ENCODE measurements at places on chromosomes 4 and X.

- no peak for DNase-seq
Observed at GRCh38 chrX:114615765-114616164, 31.9 kb downstream of the HTR2C start.

GRCh38 chr4:88690355-88690754, 7.3 kb downstream of the NAP1L5 start:
- no peak for DNase-seq

- peak; percentile 47 for DNase-seq
Observed at GRCh38 chr4:102625232-102625930, 124.2 kb downstream of the NFKB1 start.

- DNase-seq: no peak
Observed at GRCh38 chr4:142952821-142953580, 106.9 kb upstream of the INPP4B start.

GRCh38 chr4:153483432-153484418, 17.6 kb downstream of the TMEM131L start:
- DNase-seq: no peak

GRCh38 chr4:609400-610050, 15.8 kb upstream of the PDE6B start:
- DNase-seq: no peak

GRCh38 chrX:358651-359143, 28.0 kb downstream of the PPP2R3B start:
- DNase-seq: no peak

DNA sequence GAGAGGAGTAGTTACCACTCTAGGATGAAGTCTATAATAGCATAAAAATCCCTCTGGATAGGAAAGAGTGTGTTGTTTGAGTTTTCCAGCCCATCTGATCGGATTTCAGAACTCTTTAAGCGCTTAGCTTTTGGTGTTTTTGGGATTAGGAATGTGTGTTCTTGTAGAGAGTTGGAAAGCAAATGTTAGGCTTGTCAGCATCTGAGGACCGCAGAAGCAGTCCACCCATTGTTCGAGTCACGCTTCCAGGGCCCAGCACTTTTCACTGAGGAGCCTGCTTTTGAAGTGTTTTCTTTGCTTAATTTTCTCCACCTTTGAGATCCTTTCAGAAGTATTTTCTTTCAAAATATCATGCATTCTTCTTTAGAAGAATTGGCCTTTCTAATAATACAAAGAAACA, 306.2 kb downstream of the TENM3 start:
- DNase-seq: no peak

GRCh38 chr4:13903061-13903460, 275.5 kb upstream of the BOD1L1 start:
- no peak for DNase-seq
